Ascending aorta (tissue), 2 donors: ENCODE measurements at places on chromosomes 7 and 10.
A peak's percentile ranks its signal among the peaks of the same experiment; 100 is the strongest.

DNA sequence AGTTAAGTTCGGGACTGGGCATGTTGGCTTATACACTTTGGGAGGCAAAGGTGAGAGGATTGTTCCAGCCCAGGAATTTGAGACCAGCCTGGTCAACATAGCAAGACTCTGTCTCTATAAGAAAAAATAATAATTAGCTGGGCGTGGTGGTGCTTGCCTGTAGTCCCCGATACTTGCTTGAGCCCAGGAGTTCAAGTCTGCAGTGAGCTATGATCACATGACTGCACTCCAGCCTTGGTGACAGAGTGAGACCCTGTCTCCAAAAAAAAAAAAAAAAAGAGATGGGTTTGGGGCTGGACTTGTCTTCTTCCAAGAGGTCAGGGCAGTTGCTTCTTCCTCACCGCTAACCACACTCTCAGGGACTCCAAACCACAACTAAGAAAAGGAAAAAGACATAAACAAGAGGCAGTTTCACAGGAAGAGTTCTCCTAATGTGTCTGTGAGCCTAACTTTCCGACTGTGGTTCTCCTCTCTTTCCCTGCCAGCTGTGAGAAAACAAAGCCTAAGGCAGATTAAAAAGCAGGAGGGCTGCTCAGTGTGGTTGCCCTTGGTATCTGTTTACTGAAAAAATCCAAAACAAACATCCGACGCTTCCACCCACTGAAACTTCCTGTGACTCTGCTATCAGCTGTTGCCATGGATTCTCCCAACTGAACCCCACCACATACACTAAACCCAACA lies 2.4 kb upstream of the SERPINE1 start:
- no peak for DNase-seq

DNA sequence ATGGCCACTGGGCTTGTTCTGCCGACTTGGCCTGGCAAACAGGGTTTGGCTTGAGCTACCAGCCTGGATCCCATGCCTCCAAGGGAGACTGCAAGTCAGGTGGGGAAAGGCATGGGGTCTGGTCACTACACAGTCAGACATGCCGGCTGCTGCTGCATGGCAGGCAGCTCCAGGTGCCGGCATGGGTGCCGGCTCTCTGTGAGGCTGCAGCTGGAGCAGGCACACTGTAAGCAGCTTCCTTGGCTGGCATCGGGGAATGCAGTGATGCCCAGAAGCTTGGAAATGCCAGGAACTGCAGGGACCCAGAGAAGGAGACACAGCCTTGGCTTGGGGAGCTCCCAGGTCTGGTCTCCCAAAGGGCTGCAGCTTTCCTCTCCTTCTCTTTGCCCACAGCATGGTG lies 305.5 kb upstream of the NRG3 start:
- no peak for DNase-seq

DNA sequence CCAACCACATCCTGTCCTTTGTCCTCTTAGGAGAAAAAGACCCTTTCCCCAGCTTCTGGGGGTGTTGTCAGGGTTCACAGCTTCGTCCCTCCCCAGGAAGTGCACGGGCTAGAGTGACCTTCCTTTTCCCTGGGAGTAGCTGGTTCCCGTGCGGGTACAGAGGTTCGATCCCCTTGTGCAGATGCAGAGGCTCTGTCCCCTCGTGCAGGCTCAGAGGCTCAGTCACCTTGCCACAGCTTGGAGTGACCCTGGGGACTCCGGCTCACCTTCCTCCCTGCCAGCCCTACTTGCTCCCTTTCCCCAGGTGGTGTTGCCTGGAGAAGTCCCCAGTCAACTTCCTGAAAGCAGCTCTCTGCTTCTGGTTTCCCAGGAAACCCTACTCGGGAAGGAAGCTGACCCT lies 60.0 kb upstream of the TCERG1L start:
- DNase-seq, result no peak

DNA sequence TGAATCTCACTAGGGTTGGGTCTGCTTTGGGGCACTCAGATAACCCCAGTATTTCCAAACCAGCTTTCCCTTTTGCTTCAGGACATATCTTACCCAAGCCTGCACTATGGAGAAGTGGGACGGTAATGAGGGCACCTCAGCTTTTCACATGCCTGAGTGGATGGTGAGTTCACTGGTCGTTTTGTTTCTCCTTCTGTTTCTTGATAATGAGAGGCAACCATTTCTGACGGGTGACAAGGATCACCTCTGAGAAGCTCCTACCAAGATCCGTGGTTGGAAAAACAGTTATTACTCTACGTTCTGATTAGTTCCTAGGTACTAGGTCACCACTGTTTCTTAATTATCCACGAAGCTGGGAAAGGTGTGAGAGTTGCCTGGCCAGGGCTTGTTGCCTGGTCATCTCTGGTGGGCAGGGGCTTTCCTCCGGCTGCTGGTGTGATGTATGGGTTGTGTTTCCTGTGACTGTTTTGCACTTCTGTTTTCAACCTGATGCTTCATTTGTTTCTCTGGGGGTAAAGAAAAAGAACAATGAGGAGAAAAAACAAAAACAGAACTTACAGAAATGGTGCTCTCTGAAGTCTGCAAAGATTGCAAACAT lies 65.7 kb upstream of the STRIP2 start:
- no peak for DNase-seq

- no peak for DNase-seq
Measured at GRCh38 chr7:65453341-65454030, 79.8 kb downstream of the ZNF92 start.

- DNase-seq, result no peak
Measured at GRCh38 chr7:44396496-44396895, 71.1 kb upstream of the CAMK2B start.

DNA sequence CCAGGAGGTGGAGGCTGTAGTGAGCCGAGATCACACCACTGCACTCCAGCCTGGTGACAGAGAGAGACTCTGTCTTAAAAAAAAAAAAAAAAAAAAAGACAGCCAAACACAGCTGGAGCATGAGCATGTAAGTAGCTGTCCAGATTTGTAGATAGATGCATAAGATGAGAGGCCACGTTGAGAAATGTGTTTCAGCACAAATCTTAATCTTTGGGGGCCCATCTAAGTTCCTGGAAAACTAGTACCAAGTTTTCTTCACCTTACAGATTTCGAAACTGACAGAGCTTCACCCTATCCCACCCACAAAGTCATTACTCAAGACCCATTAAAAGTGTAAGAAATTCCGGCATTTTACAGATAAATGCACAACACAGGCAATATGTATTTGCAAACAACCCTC lies 208.2 kb downstream of the PARD3 start:
- no peak for DNase-seq

- no peak for DNase-seq
Measured at GRCh38 chr10:49499305-49499851, 39.5 kb downstream of the ERCC6 start.

GRCh38 chr7:28155964-28156363 lies 24.6 kb downstream of the JAZF1 start:
- no peak for DNase-seq

GRCh38 chr10:28986117-28986792 lies 302.6 kb upstream of the LYZL1 start:
- no peak for DNase-seq

- no peak for DNase-seq
Measured at GRCh38 chr7:55939514-55940123, 12.1 kb upstream of the MRPS17 start.

- no peak for DNase-seq
Measured at GRCh38 chr10:21572578-21572977, 38.5 kb downstream of the MLLT10 start.

DNA sequence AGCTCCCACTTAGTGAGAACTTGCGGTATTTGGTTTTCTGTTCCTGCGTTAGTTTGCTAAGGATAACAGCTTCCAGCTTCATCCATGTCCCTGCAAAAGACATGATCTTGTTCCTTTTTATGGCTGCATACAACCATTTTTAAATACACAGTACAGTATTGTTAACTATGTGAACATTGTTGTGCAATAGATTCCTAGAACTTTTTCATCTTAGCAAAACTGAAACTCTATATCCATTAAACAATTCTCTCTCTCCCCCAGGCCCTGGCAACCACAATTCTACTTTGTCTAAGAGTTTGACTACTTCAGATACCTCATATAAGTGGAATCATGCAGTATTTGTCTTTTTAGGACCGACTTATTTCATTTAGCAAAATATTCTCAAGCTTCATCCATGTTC lies 72.4 kb upstream of the CAPZA2 start:
- no peak for DNase-seq

GRCh38 chr7:22385326-22385725 lies 28.4 kb upstream of the RAPGEF5 start:
- DNase-seq, result no peak

DNA sequence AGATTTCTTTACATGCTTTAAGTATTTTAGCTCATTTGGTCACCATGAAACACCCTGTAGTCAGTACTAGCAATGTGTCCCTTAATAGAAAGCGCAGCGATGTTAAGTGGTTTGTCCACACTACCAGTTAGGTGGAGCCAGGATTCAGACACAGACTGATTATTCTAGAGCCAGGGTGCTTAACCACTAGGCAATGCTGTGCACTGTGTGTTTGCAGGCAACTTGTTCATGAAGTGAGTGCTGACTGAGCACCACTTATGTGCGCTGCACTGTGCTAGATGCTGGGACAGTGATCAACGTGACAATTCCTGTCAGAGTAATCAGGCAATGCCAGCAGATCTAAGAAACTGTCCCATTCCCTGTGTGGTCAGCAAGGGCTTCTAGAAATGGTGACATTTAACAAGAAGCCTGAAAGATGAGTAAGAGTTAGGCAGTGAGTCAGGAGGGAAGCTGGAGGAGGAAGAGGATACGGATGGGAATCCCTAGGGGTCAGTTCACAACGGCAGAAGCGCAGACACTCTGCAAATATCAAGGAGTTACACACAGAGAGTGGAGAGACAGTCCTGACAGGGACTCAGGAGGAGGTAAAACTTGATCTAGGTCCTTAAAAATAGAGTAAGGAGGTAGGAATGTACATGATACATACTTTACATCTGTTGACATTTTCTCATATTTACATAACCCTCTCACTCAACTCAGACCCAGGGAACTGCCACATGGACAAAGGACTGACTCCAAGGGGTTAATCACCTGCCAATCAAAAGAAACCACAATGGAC lies 69.7 kb upstream of the EGR2 start:
- DNase-seq, result no peak

- DNase-seq, result no peak
Measured at GRCh38 chr10:106086391-106086790, 1078.1 kb downstream of the SORCS1 start.

- DNase-seq, result no peak
Measured at GRCh38 chr7:20696002-20696605, 80.6 kb downstream of the ABCB5 start.

DNA sequence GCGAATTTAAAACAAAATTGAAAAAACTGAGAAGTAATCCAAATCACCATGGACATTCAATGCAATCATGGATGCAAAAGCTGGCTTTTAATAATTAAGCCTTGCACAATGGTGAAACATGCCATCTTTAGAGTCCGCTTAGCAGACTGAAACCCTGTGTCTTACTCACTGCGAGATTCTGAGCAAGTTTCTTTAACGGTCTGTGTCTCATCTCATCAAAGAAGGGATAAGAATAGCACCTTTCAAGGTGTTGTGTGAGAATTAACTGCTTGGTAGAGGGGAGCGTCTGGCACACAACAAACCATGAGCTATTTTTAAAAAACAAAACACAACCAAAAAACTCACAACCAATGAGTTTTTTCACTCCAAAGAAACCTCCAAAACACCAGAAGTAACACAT lies 21.4 kb downstream of the ACBD7 start:
- no peak for DNase-seq

- DNase-seq, result peak; percentile 46
Measured at GRCh38 chr10:103504181-103504783, 10.8 kb downstream of the NEURL1 start.

DNA sequence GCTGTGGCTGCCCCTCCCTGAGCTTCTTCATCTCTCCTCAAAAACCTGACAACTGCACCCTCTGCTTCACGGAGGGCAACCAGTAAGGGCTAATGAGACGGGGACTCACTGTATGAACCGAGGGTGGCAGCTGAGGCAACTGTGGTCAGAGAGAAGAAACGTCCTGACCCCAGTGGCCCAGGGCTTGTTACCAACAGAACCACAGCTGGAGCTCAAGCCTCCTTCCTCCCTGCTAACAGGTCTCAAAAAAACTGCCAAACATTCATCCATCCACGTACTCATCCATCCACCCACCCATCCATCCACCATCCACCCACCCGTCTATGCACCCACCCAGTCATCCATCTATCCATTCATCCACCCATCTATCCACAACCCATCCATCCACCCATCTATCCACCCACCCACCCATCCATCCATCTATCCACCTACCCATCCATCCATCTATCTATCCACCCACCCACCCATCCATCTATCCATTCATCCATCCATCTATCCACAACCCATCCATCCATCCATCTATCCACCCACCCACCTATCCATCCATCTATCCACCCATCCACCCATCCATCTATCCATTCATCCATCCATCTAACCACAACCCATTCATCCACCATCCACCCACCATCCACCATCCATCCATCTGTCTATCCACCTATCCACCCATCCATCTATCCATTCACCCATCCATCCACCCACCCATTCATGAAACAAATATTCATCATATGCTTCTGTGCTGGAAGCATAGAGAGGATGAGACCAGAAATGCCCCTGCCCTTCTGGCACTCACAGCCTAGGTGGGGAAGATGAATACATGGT lies 111.7 kb downstream of the PDGFA start:
- no peak for DNase-seq

- DNase-seq, result no peak
Measured at GRCh38 chr7:39647816-39648215, 24.4 kb downstream of the RALA start.

GRCh38 chr7:100803398-100804161 lies 23.7 kb downstream of the EPHB4 start:
- peak; percentile 85 for DNase-seq

GRCh38 chr7:86951895-86952294 lies 107.6 kb downstream of the ELAPOR2 start:
- DNase-seq, result no peak

DNA sequence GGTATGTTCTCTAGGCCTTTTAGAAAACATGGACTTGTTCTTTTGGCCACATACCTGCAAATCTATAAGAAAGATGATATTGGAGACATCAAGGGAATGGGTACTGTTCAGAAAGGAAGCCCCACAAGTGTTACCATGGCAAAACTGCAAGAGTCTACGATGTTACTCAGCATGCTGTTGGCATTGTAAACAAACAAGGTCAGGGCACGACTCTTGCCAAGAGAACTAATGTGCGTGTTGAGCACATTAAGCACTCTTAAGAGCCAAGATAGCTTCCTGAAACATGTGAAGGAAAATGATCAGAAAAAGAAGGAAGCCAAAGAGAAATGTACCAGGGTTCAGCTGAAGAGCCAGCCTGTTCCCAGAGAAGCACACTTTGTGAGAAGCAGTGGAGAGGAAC lies 37.1 kb downstream of the SDK1 start:
- no peak for DNase-seq

GRCh38 chr7:131196803-131197202 lies 130.9 kb upstream of the MKLN1 start:
- no peak for DNase-seq

GRCh38 chr7:45215601-45216062 lies 58.0 kb downstream of the RAMP3 start:
- no peak for DNase-seq

- no peak for DNase-seq
Measured at GRCh38 chr10:62850646-62851045, 34.5 kb upstream of the EGR2 start.

- DNase-seq, result no peak
Measured at GRCh38 chr10:77873536-77874380, 52.8 kb downstream of the DLG5 start.
